Renal pelvis (tissue), 12 donors: ENCODE measurements at places on chromosomes 3 and 15. TPM values are rescaled to one million over a fixed set of nuclear protein-coding genes. Genes with fewer than 3 reads are reported as not detected.

DNA sequence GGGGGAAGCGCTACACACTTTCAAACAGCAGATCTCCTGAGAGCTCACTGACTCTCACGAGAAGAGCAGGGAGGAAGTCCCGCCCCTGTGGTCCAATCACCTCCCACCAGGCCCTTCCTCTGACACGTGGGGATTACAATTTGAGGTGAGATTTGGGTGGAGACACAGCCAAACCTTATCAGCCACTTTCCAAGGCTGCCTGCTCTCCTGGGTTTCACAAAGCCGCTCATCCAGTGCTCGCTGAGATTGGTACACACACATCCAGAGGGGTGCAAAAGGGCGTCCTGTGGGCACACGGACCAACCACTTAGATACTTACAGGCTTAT lies 23.1 kb downstream of the XXYLT1 start:
- no peak for DNase-seq

DNA sequence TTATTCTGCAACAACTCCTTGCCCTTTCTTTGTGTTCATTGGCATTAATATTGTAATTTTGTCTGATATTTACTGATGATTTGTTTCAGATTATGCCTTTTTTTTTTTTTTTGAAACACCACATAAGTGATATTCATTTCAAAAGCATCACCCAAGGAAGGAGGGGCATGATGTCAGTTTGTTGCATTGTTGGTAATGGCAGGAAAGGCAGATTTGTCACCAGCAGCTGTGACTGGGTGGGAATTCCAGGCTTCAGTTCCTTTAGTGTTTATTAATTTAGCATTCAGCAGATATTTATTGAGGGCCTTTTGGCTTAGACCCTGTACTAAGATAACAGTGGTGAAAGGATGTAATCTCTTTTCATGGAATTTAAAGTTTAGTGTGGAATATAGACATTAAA lies 19.5 kb downstream of the SENP2 start:
- DNase-seq, result no peak

DNA sequence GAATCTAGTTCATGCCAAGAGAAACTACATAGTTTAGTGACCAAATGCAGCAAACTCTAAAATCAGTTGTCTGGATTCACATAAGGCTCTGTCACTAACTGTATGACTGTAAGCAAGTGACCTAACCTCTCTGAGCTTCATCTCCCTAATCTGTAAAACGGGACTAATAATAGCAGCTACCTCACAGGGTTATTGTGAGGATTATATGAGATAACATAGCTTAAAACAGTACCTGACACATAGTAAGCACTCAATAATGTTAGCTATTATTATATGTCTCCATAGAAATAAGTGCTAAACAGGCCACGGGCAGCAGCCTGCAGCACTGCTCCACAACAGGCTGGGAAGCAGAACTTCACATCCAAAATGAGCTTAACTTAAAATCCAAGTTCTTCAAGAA lies 30.2 kb downstream of the NPTN start:
- no peak for DNase-seq

DNA sequence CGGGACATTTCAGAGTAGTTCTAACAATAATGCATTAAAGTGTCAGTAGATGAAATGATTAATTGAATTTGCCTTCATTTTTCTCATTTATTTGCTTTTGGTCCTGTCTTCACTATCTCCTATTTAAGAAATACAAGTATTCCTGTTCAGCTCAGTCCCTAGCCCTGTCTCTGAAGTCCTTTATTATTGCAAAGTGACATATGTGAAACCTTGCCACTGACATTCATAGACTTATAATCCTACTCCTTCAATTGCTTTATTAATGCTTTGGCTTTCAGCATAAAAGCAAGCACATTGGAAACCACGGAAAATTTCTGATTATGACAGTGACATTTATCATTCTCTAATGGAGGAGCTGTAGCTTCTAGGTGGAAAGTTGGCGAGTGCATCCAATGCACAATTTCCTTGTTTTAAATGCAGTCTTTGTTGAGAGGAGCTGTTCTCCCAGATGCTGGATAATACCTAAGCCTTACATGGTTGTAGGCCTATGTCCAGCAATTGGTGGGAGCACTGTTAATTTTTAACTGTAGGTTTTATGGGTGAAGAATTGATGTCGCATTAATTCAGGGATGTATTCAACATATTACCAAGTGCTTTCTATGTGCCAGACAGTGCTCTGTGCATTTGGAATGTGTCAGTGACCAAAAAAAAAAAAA lies 337.8 kb downstream of the FEZF2 start:
- no peak for DNase-seq

GRCh38 chr3:182912474-182912873 lies 67.9 kb downstream of the DCUN1D1 start:
- no peak for DNase-seq

- no peak for DNase-seq
These were observed 45.1 kb upstream of the LPP start for GRCh38 chr3:188108703-188109412.

- no peak for DNase-seq
These were observed 60.2 kb downstream of the GPD1L start for GRCh38 chr3:32166654-32167053.

GRCh38 chr15:40595219-40595618 lies 1.2 kb downstream of the KNL1 start:
- no peak for DNase-seq

- no peak for DNase-seq
These were observed 101.6 kb downstream of the MYLK start for GRCh38 chr3:123782488-123782887.

DNA sequence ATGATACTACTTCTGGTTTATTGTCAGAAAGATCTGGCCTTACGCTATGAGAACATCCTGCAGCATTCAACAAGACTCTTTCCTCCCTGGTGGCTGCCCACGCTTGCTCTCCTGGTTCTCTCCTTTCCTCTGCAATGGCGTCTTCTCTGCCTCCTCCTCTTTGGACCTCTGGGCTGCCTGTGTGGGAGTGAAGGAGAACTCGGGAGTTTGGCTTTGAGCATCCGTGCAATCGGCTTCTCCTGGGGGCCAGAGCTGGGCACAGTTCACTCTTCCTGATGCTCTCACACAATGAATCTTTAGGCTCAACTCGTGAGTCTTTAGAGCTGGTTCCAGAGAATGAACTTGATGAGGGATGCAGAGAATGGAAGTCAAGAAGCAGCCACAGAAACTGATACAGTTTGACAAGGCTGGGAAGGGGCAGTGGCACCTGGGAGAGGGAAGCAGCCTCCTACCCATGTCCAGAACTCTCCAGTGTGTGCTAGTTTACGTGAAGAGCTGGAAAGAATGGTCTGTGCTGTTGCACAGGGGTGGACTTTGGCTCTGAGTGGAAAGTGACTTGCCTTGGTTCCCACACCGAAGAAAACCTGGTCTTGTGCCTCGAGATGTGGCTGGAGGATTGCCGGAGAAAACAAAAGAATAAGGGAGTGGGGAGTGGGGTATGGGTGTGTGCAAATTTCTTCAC lies 37.9 kb downstream of the RPLP1 start:
- DNase-seq, result no peak

- no peak for DNase-seq
These were observed 149.2 kb downstream of the CNTN4 start for GRCh38 chr3:2247831-2248230.

DNA sequence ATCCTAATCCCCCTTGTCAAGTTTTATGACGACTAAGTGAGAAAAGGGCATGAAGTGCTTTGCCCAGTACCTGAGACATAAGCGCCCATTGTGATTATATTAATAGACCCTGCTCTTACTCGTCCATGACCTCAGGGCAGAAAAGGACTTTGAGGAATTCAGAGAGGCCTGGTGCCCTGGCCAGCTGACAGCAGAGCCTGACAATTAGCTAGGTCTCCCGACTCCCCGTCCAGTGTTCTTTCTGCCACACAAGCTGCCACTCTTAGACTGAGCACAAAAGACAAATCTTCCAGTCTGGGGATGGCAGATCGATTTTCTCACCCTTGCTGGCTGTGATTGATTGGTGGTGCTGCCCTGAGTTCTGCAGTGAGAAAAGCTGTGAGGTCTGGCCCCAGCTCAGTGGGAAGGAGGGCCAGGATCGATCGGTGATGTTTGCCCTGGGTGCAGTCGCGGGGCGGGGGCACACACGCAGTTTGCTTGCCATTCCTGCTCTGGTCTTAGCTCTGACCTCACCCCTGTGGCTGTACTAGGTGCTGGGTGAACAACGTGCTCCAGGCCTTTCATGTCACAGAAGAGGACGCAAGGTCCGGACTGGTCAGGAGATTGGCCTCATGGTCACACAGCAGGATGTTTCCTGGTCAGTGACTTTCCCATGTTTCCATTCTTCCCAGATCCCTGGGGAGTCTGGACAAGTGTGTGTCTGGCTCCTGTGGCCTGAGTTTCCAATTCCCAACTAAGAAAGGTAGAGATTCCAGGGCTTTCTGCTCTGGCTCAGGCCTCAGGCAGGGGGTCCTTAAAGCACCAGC lies 67.4 kb upstream of the TLE3 start:
- no peak for DNase-seq

GRCh38 chr3:126126286-126126685 lies 42.4 kb upstream of the SLC41A3 start:
- DNase-seq, result no peak

GRCh38 chr15:39413558-39413957 lies 167.3 kb upstream of the THBS1 start:
- DNase-seq, result no peak

- no peak for DNase-seq
These were observed 9.7 kb upstream of the ACSBG1 start for GRCh38 chr15:78244101-78244500.

GRCh38 chr15:23595368-23595767 lies 29.9 kb downstream of the MKRN3 start:
- DNase-seq, result no peak

- no peak for DNase-seq
These were observed 106.6 kb downstream of the APBA2 start for GRCh38 chr15:28992336-28992864.

DNA sequence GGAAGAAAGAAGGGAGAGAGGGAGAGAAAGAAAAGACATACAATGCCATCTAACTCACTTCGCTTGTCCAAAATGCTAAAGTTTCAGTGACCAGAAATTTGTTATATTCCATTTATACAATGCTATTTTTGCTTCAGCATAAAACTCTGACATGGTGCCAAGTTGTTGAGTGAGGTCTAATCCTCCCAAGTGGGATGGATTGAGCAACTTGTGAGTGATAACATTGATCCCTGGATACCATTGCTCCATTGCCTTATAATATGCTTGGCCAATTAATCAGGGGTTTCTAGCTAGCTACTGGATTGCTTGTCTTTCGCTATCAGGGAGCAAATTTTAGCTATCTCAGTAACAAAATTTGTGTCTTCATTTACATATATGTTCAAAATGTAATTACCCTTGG lies 615.6 kb upstream of the DPPA4 start:
- DNase-seq, result no peak

DNA sequence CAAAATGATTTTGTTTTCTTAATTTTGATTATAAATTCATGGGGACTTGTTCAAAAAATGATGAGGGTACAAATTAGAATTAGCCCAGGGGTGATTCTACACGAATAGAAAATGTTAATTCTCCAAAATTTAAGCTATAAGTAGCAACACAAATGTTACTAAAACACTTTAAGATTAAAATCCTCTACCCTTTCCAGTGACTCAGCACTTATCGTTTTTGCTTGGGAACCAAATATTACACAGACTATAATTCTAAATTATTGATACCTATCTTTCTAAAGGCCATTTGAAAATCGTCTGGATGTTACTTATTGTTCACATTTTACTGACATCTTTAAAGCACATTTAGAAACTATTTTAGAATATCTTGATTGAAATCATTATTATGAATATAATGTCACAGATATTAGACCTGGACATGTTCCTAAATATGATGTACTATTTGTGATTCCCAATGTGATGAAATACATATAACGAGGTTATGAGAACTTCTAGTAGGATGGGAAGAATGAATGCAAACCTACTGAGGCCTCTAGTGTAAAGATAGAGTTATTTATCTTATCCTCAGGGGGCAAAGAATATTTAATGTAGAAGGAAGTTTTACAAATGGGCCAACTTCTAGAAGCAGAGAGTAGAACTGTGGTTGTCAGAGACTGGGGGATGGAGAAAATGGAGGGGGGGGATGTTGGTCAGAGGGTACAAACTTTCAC lies 132.0 kb upstream of the TP63 start:
- no peak for DNase-seq

DNA sequence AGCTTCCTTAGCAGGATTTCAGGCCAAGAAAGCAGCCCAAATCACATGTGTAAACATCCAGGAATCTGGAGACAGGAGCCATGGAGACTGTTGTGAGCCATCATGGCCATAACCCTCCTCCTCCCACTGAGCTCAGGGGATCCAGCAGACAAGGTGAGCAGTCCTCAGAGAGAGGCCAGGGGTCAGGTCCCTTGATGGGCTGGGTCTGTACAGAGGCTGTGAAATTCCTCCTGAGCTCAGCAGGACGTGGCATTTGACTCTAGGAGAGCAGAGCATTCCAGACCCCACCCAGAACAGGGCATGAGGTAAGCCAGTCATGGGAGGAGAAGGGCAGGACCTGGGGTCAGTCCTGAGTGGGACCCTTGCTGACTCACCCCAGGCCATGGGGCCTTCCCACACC lies 67.0 kb upstream of the ACAN start:
- no peak for DNase-seq

GRCh38 chr3:99269606-99270351 lies 368.3 kb upstream of the DCBLD2 start:
- DNase-seq, result no peak

- peak; percentile 65 for DNase-seq
These were observed 50.8 kb upstream of the RPL32 start for GRCh38 chr3:12891985-12892839.

GRCh38 chr3:9351709-9352126 lies 11.1 kb upstream of the THUMPD3 start:
- peak; percentile 68 for DNase-seq

- no peak for DNase-seq
These were observed 297.7 kb upstream of the CHRM5 start for GRCh38 chr15:33670567-33670966.

GRCh38 chr3:112871735-112872134 lies 25.1 kb upstream of the CD200R1L start:
- DNase-seq, result no peak

GRCh38 chr3:101643009-101643844 lies 33.7 kb downstream of the ZBTB11 start:
- no peak for DNase-seq

LMAN1L gene
- not detected for polyA plus RNA-seq

CTXN2 gene
- 0.10 TPM for polyA plus RNA-seq

ABI3BP gene
- polyA plus RNA-seq, result 15.1 TPM

ATRIP gene
- polyA plus RNA-seq, result 14.3 TPM

C3orf80 gene
- 0.33 TPM for polyA plus RNA-seq

SLC22A13 gene
- 4.8 TPM for polyA plus RNA-seq

HERC2 gene
- polyA plus RNA-seq, result 61.2 TPM

ECT2 gene
- polyA plus RNA-seq, result 33.5 TPM

SMCO1 gene
- not detected for polyA plus RNA-seq

ARRDC4 gene
- 31.1 TPM for polyA plus RNA-seq

RTP3 gene
- polyA plus RNA-seq, result not detected

HTD2 gene
- polyA plus RNA-seq, result 12.2 TPM

MUC20 gene
- 17.2 TPM for polyA plus RNA-seq

DPPA4 gene
- polyA plus RNA-seq, result 2.5 TPM

TEX55 gene
- not detected for polyA plus RNA-seq
